ENCODE measurements at places on chromosomes 4 and X.

GRCh38 chrX:7214251-7214650 is 66.3 kb upstream of the PUDP start:
- no peak for DNase-seq

DNA sequence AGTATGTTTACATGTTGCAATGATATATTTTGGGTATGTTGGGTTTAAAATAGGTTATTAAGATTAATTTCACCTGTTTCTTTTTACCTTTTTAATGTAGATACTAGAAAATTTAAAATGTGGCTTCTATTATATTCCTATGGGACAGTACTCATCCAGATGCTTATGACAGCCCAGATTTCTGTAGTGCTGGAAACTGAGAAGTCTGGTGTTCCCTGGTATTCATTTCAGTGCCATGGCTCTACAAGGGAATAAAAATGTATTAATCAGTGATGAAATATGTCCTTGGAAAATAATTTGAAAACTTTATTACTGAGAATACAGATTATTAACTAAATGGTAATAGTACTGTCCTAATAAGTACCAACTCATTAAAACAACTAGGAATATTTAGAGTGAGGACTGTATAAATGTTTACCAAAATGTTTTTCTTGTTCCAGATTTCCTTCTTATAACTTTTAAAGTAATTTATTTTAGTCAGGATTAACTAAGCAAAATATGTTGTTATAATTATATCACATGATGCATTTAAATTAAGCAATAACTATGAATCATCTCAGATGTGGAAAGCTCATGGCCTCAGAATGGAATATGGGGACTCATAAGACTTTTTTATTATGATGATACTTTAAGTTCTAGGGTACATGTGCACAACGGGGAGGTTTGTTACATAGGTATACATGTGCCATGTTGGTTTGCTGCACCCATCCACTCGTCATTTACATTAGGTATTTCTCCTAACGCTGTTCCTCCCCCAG is 25.3 kb downstream of the ARHGAP24 start:
- DNase-seq: no peak

- no peak for DNase-seq
Measured at GRCh38 chr4:136687118-136687517, 845.2 kb downstream of the PCDH18 start.

- no peak for DNase-seq
Measured at GRCh38 chr4:16206848-16207247, 19.4 kb downstream of the TAPT1 start.

DNA sequence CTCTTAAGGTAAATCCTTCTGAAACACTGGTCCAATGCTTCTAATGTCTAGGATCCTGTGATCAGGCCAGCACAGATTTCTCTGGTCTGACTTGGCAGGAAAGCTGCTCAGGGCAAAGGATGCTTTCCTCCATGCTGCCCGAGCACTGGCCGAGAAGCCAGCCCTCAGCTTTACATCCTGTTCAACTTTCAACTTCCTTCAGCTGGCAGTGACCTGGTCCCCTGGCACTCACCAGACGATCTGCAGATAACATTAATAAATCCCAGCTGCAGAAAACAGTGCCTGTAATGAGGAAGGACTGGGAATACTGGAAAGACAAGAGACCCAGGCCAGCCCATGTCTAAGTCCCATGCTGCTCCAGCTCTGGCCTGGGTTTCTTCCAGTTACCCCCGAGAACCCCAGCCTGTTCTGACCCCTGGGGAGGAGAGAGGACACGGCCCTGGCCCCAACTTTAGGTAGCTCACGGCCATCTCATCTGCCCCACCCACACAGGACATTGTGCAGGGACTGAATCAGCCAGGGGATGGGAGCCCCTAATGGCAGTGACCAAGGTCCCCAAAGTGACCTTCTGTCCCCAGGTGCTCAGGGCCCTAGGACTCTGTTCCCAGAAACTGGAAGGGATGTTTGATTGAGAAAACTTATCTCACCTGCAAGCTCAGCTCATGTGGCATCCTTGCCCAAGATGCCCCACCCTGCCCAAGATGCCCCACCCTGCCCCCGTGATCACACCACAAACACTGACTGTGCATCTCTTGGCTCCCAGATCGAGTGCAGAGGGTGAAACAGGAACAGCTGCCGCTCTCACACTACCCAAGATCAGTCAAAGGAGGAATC is 28.0 kb downstream of the JAKMIP1 start:
- DNase-seq: no peak

- no peak for DNase-seq
Measured at GRCh38 chr4:22552812-22553211, 36.9 kb upstream of the ADGRA3 start.

DNA sequence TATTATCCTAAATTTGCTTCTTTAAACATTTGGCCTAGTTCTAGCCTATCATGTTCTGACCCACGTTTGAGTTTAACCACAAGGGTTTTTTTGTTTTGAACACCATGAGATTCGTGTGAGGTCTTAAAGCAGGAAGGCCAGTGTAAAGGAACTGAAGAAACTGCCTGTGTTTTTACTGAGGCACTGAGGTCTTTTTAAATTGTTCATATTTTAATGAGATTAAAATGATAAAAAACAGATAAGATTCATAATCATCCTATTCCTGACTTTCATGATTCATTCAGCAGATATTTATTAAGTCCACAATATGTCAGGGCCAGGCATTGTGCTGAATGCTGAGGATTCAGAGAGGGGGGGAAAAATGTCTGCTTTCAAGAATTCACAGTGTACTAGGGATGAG is 3.2 kb downstream of the RPS6KA3 start:
- no peak for DNase-seq

DNA sequence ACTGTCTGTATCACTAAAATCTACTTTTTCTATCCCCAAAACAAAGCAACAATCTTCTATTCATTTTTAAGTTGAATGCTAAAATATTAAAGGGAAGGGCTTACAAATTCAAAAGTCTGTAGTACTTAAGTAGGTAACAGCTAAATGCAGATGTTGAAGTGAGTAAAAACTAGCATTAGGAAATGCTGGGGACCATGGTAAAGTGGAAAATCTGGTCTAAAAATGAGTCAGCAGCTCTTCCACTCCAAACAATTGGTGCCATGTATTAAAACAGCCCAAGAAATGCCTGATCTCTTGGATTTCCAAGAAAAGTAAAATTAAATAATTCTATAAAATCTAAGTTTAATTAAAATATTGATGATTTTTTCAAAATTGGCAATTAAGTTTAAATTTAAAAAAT is 73.3 kb upstream of the PPP3CA start:
- DNase-seq: no peak

DNA sequence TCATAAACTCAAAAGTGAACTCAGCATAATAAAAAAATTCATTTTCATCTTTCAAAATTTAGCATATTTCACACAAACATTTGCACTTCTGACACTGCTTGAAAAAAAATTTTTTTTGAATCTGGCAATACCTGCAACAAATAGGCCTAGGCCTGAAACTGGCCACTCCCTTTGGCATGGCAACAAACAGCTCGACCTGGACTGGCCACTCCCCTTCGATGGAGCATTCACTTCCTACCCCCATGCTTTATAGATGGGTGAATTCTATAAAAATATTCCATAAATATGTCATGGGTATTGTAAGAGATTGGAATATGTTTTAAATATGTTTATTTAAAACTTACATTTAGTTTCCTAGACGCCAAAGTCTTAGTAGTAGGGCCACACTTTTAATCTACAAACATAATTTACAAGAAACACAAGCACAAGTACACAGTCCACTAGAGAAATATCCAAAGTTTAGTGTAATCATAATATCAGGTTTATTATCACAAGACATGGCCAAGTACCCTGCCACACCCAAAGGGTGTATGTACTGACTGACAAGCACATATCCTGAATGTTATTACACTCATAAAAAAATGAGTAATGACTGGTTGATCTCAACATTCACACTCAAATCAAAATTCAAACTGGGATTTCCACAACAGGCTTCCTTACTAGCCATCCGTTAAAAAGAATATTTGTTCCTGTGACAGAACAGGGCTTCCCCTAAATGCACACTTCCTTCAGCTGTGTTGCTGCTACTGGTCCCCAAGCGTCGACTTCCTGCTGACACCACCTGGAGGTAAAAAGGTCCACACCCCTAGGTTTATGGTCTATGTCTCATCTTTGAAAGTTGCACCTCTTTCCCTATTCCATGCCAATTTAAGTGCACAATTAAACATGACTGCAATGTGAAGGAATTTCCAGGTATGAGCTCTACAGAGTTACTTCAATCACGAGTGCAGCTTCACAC is 271.5 kb downstream of the NR3C2 start:
- DNase-seq: no peak

GRCh38 chrX:641671-642435 is 11.3 kb downstream of the SHOX start:
- no peak for DNase-seq

- DNase-seq: no peak
Measured at GRCh38 chr4:144659447-144659846, 13.5 kb downstream of the HHIP start.

DNA sequence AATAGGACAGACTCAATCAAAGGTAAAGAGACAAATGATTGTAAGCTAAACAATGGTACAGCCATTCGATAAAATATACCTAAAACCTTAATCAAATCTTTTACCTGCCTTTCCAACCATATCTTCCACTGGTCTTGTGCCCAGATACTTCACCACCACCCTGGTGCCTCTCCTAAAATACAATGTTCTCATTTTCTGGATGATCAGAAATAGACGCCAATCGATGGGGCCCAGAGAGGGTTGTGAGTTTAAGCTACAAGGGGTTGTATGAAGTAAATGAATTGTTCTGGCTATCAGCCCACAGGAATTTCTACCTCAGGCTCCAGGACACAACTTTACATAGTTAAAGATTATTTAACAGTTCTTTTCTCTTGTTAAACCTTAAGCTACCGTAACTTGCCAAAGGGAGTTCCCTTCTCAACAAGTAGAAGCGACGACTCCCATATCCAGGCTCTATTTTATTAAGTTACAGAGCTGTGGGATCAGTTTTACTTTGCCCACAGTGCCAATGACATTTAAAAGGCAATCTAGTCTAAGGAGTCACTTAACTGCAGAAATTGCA is 99.1 kb downstream of the CHRNA9 start:
- DNase-seq: no peak

GRCh38 chr4:173061160-173061559 is 107.5 kb upstream of the GALNT7 start:
- no peak for DNase-seq

DNA sequence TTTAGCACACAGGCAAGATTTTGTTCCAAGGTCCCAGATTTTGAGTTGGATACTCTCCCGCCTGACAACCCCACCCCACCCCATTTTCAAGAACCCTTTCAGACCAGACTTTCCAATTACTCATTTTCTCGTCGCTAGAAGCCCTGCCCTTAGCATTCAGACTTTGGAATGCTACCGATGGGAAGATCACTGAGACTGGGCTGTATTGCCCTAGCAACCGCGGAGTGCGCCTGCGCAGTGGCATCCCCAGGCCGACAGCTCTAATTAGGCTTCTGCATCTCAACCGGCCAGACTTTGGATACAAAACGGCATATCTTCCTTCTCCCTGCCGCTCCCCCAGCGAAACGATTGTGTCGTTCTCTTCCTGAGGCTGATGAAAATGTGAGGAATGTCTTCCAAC is 3.4 kb downstream of the MAGEE2 start:
- DNase-seq: no peak

- no peak for DNase-seq
Measured at GRCh38 chrX:45758738-45759397, 558.2 kb upstream of the DIPK2B start.

GRCh38 chr4:187108845-187109244 is 385.2 kb upstream of the FAT1 start:
- no peak for DNase-seq

GRCh38 chrX:54177306-54177705 is 5.7 kb downstream of the FAM120C start:
- DNase-seq: no peak

DNA sequence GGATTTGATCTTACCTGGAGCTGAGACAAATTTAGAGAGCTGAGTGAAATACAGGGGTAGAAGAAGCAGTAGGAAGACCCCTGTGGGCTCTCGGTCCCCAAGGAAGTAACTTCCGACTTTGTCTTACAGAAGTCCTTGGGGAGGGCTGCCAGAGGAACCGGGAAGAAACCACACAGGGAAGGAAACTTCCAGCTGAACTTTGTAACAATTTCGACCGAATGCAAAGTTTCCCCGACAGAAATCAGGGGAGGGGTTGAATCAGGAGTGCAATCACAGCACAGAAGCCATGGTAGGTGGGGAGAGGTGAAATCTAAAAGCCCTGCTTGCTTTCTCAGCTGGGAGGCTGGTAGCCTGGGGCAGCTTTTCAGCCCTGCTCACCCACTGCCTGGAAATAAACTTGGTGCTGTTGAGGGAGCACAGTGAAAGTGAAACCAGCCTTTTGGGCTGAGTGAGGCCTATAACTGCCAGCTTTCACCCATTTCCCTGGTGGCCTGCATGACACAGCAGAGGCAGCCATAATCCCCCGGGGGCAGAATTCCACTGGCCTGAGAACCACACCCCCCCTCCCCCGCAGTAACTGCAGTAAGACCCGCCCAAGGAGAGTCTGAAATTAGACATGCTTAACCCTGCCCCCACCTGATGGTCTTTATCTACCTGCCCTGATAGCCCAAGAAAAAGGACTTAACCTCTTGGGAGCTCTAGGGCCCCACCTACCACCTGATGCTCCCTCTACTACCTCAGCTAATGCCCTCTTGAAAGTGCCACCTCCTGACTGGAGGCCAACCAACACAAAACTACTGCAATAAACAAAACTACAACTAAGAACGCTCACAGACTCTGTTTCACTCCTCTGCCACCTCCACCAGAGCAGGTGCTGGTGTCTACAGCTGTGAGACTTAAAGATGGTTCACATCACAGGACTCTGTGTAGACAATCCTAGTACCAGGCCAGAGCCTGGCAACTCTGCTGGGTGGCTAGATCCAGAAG is 248.2 kb downstream of the PARM1 start:
- DNase-seq: no peak

GRCh38 chr4:145540235-145540634 is 58.6 kb downstream of the SMAD1 start:
- no peak for DNase-seq

DNA sequence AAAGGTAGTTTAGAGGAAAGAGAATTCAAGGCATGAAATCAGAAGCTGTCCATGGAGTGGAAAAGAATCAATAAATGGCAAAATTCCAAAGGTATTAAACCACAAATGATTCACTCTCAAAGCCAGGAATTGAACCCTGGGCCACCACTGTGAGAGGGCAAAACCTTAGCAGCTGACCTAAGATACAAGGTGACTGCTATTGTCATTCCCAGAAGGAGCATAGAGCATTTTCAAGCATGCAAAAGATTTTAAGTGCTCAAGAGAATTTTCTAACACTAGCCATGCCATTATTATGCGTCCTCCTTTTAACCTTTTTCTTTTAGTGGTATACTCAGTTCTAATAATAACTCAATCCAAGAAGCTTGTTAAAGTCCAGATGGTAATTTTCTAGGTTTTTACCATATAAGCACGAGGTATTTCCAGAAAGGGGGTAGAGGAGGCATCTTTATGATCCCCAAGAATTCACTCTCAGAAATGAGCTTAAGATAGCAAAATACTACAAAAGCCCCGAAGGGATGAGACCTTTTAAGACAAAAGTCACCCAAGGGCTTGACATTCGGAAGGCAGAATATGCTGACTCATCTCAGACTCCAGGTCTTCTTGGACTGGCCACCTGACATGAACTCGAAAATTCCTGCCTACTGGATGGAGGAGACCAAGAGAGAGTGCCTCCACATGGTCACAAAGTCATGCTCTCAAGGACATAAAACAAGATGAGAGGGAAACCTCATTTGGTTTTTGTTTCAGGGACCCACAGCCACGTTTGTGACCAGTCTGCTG is 13.8 kb upstream of the PAGE5 start:
- no peak for DNase-seq

GRCh38 chr4:86872135-86872534 is 20.1 kb downstream of the C4orf36 start:
- DNase-seq: no peak

All from omental fat pad (tissue), 4 donors.